ENCODE measurements at places on chromosomes 2 and 18.
A peak's percentile ranks its signal among the peaks of the same experiment; 100 is the strongest.

GRCh38 chr18:58578321-58578720 is 50.6 kb downstream of the ALPK2 start:
- peak; percentile 49 for DNase-seq

GRCh38 chr2:29001806-29002205 is 20.7 kb downstream of the TOGARAM2 start:
- DNase-seq: no peak

DNA sequence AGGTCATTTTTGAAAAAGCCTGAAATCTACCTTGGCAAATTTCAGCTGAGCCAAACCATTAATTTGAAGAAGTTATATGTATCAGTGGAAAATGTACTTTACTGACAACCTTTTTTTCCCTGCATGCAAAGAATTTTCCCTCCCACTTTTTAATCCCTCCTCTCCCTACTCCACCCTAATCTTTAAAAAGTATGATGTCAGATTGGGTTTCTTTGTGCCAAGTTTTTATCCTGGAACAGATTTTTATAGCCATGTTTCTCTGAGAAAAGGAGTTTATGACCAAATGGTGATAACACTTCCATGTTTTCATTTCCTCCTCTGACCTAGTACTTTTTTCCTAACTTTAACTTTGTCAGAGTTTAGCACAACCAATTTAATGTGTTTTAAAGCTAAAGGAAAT is 250.3 kb upstream of the FOSL2 start:
- DNase-seq: peak; percentile 80

- peak; percentile 43 for DNase-seq
Observed at GRCh38 chr2:152499331-152499816, 164.4 kb downstream of the FMNL2 start.

GRCh38 chr2:154240316-154240715 is 368.6 kb downstream of the GALNT13 start:
- no peak for DNase-seq

DNA sequence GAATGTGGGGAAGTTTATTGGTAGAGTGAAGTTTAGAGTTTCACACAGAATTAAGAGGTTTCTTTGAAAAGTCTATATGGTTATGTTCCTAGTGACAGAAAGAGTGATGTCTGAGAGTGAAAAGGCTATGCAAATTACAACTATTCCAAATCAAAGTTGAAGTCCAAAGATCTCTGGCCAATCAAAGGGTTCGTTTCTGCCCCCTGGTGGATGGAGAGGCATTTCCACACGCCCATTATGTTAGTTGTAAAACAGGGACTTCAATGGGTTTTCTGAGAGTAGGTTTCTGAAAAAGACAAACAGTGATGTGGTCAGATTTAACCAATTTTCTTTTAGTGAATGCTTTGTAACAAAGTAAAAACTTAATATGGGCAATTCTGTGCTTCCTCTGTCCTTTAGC is 441.5 kb upstream of the POU3F3 start:
- DNase-seq: no peak

DNA sequence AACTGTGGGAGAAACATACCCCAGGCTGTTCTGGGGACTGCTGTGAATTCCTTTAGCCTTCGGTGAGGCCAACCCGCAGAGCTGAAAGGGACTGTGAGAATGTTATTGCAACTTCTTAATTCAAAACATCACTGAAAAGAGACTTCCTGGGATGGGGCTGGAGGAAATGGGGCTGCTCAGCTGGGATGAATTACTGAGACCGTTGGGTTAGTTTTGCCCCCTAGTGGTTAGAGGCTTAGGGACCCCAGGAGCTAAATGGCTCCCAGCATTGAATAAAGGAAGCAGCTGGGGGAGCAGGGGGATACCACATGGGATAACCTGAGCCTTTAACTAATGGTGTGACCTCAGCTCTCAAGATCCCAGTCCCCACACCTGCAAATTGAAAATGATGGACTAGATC is 941.1 kb upstream of the FANCL start:
- DNase-seq: no peak

DNA sequence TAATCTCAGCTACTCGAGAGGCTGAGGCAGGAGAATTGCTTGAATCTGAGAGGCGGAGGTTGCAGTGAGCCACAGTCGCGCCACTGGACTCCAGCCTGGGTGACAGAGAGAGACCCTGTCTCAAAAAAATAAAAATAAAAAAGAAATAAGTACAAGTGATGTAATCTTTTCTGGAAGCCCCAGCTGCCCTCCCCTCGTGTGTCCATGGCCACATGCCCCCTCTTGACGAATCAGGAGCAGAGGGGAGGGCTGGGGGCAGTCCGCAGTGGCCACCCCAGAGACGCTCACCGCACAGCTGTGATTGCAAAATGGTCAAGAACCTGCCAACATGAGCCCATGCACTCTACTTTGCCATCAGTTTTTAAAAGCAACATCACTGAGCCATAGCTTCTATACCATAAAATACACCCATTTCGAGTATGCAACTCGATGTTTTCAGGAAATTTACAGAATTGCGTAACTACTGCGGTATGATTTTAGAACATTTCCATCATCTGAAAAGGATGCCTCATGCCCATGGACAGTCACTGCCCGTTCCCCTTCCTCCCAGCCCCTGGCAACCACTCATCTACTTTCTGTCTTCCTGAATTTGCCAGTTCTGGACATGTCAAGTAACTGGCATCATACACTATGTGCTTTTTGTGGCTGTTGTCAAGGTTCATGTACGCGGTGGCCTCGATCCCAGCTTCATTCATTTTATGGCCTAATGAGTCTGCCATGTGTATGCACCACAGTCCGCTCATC is 88.1 kb downstream of the NDUFA10 start:
- no peak for DNase-seq

GRCh38 chr2:239625971-239626734 is 225.3 kb upstream of the HDAC4 start:
- DNase-seq: no peak

- DNase-seq: no peak
Observed at GRCh38 chr2:168114619-168115018, 132.8 kb downstream of the STK39 start.

DNA sequence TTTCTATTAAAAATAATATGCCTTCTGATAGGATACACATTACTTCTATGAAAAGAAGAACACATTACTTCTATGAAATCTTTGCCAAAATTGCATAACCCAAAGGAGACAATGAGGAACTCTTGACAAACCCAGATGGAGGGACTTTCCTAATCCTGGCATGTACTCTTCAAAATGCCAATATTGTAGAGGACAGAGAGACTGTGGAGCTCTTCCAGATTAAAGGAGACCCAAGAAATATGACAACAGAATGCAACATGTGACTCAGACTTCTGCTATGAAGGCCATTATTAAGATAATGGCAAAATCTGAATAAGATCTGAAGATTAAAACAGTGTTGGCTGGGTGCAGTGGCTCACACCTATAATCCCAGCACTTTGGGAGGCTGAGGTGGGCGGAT is 22.2 kb downstream of the SOWAHC start:
- peak; percentile 52 for DNase-seq

- no peak for DNase-seq
Observed at GRCh38 chr2:105757433-105757832, 12.7 kb downstream of the NCK2 start.

DNA sequence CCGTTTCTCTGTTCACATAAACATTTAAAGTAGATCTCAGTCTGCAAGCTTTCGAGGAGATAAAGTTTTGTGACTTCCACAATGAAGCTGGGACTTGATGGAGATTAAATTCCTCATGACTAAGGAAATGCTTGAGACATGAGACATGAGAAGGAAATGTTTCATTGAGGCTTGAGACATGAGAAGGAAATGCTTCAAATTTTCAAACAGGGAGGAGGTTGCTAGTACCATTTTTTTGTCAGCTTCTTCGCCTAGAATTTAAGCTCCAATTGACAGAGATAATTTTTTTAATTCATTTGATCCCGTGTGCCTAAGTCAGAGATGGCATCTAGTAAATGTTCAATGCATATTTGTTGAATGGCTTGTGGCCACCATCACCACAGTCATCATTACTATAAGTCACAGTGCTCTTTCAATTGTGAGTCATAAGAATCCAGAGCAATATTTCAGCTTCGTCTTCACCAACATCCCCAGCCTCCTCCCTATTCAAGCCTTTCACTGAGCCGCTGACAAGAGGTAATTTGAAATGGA is 543 bp upstream of the MARCHF4 start:
- DNase-seq: peak; percentile 91

DNA sequence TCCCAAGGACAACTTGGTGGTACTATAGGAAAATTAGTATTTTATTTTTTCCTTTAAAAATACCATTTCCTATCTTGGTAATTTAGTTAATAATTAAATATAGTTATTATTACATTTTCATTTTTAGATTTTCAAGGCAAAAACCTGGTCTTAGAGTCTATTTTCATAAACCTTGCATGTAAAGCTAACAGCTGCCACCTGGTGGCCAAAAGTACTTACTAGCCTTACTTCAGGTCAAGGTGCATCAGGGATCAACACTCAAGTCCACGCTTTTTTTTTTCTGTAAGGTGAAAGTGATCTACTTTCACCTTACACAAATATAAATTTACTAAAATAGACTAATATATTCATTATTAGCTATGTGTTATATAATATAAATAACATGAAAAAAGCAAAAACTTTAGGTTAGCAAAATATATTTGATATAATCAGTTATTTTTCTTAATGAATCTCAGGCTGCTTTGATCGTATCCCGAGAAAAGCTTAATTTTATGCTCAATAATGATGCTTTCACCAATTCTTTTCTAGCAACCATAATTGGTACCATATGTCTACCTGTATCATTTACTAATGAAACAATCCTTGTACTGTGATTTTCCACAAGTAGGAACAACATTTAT is 62.5 kb downstream of the RELCH start:
- peak; percentile 88 for DNase-seq

GRCh38 chr2:219081701-219082331 is 21.1 kb upstream of the IHH start:
- DNase-seq: peak; percentile 10

DNA sequence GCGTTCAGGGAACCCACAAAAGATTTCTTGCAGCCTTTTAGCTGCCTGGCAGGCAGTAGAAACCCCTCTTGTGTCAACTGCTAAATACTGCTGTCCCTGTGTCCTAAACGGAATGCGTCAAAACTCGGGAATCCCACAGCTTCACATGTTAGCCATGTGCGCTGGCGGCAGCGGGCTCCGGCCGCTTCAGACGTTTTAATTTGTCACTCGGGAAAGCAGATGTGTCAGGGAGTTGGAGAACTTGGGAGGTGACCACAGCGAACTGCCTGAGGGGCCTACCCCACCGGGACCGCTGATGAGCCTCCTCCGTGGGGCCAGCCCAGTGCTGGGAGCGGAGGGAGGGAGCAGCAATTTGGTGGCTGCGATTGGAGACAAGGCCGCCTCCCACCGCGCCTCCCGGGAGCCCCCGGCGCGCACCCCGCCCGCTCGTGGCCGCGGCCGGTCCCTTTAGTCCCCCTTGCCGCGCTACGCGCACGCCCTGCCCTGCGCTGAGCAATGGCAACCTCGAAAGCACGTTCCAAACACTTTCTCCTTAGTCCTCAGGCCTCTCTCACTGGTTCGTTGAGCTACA is 146.1 kb upstream of the SATB2 start:
- DNase-seq: no peak

DNA sequence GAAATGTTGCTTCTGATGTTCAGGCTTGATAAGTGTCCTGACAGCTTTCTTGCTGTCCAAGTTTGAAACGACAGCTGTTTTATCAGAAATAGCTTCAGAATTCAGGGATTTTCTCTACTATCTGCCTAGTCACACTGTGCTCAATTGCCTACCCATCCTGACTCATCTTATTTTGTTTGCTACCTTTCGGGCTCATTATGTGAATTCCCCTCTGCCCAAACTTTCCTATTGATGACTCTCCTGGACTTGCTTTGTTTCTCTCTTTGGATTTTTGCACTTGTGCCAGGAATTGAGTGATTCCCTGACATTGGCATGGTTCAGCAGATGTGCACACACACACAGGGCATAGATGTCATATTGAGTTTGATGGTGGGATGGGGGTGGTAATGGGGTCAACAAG is 1052.6 kb upstream of the PIK3C3 start:
- DNase-seq: no peak

DNA sequence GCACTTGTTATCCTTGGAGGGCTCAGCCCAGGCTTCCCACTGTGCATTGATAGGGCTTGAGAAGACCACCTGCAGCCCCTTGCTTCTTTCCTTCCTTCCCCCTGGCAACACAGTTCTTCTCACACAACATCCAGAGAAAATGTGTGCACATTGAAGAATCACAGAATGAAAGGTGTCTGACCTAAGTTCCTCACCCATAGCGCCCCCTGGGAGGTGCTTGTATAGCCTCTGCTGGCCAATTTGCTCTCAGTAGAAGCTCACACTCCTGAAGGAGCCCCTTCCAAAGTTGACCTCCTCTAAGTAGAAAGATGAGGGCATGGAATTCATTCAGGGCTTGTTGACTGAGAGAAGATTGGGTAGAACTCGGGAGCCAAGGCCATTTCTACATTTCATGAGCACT is 758.4 kb upstream of the KLHL29 start:
- no peak for DNase-seq

GRCh38 chr2:176160251-176160985 is 3.3 kb downstream of the HOXD3 start:
- no peak for DNase-seq

DNA sequence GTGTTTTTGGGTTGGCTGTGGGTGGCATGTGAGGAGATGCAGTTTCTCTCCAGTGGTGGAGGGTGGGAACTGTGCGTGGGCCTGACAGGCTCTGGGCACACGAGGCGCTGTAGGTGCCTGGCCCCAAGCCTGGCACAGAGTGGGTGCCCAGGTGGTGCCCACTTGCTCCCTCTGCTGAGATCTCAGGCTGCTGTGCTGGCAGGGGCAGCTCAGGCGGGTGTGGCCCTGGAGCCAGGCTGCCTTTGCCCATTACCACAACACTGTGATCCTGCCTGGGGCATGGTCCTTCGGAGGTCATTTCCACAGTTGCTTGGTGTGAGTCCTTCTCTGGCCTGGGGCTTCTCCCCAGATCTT is 20.4 kb downstream of the TSHZ1 start:
- DNase-seq: no peak

DNA sequence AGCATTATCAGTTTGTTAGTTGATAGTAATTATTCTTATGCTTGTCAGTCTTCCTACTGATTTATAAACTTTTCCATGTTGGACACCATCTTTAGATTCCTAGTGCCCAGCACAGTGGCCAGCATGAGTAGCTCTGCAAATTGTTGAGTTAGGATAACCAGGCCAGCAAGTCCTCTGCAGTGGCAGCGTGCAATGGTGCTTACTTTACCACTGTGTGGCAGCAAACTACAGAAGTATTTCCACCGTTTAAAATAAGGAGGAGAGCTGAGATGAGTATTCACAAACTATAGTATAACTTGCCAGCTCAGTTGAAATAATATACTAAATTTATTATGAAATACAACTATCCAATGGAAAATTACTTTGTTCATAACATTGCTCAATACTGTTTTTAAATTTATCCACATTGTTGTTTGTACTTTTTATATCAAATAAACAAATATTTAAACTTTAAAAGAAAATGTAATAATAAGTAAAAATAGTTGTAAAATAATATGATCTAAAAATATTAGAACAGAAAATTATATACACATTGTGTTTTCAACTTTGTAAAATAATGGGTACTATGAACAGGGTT is 9.3 kb upstream of the THADA start:
- peak; percentile 67 for DNase-seq

DNA sequence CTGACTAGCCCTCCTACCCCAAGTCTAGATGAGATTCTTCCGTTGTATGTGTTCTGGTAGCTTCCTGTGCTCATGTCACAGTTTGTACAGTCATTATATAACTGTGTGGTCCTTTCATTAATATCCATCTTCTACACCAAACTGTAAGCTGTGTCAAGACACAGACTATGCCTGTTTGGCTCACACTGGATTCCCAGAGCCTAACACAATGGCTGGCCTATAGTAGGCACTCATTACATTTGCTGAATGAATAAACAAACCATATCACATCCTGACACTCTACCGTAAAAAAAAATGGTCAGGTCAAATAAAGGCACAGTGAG is 72.6 kb downstream of the ANKRD44 start:
- DNase-seq: no peak

- DNase-seq: peak; percentile 77
Observed at GRCh38 chr2:33457556-33458247, 18.7 kb upstream of the RASGRP3 start.
